ENCODE measurements at places on chromosomes 11 and 22. TPM values are rescaled to one million over a fixed set of nuclear protein-coding genes. Genes with fewer than 3 reads are reported as not detected.

Gene TUB
- not detected for polyA plus RNA-seq

Gene ANKK1
- polyA plus RNA-seq = not detected

Gene DDIAS
- 22.6 TPM for polyA plus RNA-seq

Gene SLC43A3
- 178 TPM for polyA plus RNA-seq

Gene ACCS
- polyA plus RNA-seq = 14.3 TPM

Gene ARHGAP20
- polyA plus RNA-seq = not detected

Gene IGLL1
- not detected for polyA plus RNA-seq

Gene APOC3
- polyA plus RNA-seq = not detected

Gene EIF3F
- polyA plus RNA-seq = 158 TPM

Gene MPPED2
- not detected for polyA plus RNA-seq

Gene NXPE2
- polyA plus RNA-seq = not detected

Gene RFPL2
- polyA plus RNA-seq = not detected

Gene RASD2
- polyA plus RNA-seq = not detected

Gene OR51I1
- not detected for polyA plus RNA-seq

Gene SYNGR1
- 6.2 TPM for polyA plus RNA-seq

Gene CCDC73
- 0.22 TPM for polyA plus RNA-seq

Gene FAM76B
- 28.5 TPM for polyA plus RNA-seq

Gene RASL10A
- polyA plus RNA-seq = 0.24 TPM

Gene UBQLNL
- polyA plus RNA-seq = 0.10 TPM

Gene SGSM1
- polyA plus RNA-seq = not detected

Gene KRTAP5-2
- not detected for polyA plus RNA-seq

Gene MUC2
- polyA plus RNA-seq = not detected

Gene ANGPTL5
- polyA plus RNA-seq = not detected

Gene BEST1
- 3.4 TPM for polyA plus RNA-seq

Gene PLEKHB1
- 1.5 TPM for polyA plus RNA-seq

Data from GM12878 (cell line).